NCI-H1694 treated with DMSO at 0.1 percent for 48 hours (cell line): ENCODE measurements at places on chromosomes 7 and 10.

- DNase-seq: no peak
Measured at GRCh38 chr7:31805209-31805818, 118.3 kb downstream of the PPP1R17 start.

- no peak for DNase-seq
Measured at GRCh38 chr7:12898620-12899019, 211.2 kb downstream of the ARL4A start.

- no peak for DNase-seq
Measured at GRCh38 chr7:35780070-35780469, 20.8 kb upstream of the SEPTIN7 start.

- no peak for DNase-seq
Measured at GRCh38 chr10:51103554-51104217, 29.4 kb downstream of the PRKG1 start.

DNA sequence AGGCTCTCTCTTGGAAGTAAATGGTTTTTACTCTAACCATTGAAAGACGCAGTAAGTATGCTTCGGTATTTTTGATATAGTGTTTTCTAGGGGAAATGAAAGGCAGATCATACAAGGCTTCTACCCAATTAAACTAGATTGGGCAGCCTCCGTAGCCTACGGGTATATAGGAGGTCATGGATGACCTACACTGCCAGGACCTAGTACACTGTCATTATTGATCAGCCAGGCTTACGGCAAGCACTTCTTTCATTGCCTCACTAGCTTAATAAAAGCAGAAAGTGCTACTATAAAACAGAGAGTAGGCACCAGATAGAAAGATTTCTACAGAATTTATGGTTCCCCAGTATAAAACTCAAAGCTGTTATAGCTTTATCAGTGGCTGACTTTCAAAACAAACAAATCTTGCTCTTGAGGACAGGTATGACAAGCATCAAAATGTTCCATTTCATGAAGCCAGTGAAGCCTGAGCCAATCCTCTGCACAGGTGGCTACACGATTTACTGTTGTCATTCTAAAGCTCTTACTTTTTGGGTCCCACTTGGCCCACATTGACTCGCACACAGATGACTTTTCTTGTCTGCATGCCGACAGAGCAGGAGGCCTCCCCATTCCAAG is 358.1 kb downstream of the THSD7A start:
- no peak for DNase-seq

DNA sequence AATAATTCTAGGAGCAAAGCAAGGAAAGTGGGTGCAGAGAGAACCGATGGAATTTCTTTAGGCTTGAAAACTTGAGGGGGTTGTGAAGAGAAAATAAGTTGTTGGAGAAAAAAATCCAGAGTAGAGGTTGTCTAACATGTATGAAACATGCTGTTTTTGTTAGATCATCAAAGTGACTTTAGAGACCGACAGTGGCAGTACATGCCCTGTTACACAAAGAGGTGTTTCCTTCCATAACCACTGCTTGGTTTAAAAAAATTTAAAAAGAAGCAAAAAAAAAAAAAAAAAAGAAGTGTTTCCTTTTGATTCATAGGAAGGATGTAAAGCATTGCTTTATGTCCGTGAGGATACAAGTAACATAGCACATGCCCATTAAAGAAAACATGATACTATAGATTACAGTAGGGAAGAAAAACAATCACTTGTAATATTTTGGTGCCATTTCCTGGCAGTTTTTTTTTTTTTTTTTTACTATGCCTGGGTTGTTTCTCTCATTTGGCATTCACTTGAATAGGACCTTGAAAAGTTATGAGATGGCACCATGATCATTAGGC is 6.1 kb downstream of the ENTPD1 start:
- no peak for DNase-seq

GRCh38 chr10:25725917-25726716 is 207.9 kb upstream of the MYO3A start:
- peak; percentile 21 for DNase-seq

DNA sequence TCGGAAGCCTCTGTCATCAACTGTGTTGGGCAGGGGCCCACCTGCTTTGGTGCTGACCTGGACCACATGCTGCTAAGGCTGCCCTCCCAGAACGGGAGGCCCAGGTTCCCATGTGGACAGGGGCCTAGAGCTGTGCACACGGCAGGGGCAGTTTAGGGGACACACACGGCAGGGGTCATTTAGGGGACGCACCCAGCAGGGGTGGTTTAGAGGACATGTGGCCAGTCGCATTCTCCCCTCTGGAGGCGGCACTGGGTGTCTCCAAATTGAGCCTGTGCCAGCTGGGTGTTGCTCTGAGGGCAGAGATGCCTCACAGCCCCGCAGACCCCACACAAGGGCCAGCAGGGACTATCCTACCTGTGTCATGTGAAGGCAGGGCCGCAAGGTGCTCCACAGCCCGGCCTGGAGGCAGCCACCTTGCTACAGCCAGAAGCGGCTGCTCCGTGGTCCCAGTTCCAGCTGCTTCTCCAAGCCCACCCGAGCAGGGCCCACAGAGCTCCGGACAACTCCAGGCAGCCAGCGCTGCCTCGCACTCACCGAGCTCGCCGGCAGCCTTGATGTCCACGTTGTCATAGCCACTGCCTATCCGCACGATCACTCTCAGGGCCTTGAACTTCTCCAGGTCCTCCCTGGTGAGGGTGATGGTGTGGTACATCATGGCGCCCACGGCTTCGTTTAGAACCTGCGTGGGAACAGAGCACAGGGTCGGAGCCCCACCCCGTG is 60.7 kb downstream of the ZRANB1 start:
- DNase-seq: no peak

- no peak for DNase-seq
Measured at GRCh38 chr7:30019960-30020359, 6.5 kb downstream of the FKBP14 start.

- no peak for DNase-seq
Measured at GRCh38 chr10:103893817-103894216, 24.2 kb downstream of the STN1 start.

- DNase-seq: no peak
Measured at GRCh38 chr7:6056616-6057015, 25.4 kb downstream of the ANKRD61 start.

DNA sequence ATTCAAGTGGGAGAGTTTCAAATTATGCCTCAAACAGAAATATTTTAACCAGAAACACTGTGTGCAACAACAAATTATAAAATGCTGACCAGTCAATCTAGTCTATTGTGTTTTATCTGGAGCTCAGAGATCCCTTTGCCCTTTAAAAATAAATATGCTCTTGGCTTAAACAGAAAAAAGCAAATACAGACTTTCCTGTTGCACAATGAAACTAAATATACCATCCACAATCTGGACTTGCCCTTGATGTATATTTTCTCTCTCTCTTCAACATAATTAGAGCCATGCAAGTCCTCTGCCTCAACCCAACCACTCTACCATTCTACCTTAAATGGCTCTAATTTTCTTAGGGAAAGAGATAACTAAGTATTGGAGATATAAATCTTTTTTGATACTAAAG is 34.9 kb downstream of the ASAH2 start:
- DNase-seq: no peak

DNA sequence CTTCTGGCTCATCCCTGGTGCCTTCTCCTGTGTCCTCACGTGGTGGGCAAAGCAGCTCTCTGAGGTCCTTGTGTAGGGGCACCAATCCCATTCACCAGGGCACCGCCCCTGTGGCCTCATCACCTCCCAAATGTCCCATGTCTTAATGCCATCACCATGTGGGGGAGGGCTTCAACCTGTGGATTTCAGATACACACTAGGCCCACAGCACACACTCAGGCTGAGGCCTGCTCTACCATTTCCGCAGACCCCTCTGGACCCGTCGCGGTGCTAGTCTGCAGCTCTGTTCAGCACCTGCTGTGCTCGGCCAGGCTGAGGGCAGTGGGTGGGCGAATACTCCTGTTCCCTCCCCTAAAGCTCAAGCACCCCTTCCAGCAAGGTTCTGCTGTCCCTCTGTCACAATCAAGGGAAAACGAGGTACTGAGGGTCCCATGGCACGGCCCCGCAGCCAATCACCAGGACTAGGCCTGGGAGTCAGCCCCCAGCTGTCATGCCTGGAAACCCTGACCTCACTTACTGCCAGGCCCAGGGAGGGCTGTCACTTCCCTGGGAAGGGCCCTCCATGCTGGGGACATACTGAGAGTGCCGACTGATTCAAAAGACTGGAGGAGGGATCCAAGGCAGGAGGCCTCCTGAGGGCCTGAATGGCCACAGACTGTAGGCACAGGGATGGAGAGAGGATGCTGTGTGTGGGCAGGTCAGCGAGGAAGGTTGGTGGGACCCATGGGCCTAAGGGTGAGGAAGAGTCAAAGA is 123.8 kb upstream of the RET start:
- no peak for DNase-seq

GRCh38 chr10:69895759-69896158 is 94.1 kb downstream of the COL13A1 start:
- DNase-seq: peak; percentile 31

DNA sequence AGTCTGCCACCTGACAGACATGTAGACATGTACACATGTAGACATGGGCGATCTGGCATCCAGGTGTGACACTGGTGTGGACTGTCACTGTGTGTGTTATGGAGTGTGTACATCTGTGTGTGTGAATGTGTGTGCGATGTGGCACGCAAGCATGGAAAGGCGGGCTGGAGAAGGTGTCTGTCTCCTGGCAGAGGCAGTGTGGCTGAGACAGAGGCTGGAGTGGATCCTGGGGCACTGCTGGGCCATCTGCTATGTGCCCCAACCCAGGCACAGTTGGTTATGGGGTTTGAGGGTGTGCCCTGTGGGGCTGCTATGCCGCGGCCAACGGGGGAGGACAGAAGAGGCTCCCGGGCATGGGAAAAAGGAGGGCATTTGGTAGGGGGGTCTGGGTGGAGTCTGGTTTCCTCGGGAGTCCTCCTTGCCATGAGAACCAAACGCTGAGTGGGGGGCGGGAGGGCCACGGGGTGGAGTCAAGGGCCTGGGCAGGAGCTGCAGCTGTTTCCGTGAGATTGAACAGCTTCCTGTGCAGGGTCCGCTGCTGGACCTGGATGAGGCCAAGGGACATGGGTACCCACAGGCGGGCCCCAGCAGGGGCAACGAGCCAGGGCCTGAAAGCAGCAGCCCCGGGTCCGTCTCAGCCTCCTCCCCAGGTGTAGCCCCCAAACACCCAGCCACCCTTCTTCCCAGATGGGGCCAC is 1.3 kb downstream of the ELN start:
- no peak for DNase-seq

DNA sequence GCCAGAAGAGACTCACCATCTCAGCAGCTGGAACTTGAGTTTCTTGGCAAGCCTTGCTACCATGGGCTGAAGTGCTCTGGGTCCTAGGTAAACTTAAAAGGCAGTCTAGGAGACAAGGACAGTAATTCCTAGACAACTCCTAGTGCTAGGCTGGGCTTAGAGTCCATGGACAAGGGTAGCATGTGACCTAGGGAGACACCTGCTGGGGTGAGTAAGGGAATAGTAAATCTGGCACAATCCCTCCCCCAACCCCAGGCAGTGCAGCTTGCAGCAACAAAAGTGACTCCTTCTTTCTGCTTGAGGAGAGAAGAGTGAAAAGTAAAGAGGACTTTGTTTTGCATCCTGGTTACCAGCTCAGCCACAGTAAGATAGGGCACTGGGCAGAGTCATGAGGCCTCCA is 316.5 kb upstream of the IMMP2L start:
- DNase-seq: no peak

DNA sequence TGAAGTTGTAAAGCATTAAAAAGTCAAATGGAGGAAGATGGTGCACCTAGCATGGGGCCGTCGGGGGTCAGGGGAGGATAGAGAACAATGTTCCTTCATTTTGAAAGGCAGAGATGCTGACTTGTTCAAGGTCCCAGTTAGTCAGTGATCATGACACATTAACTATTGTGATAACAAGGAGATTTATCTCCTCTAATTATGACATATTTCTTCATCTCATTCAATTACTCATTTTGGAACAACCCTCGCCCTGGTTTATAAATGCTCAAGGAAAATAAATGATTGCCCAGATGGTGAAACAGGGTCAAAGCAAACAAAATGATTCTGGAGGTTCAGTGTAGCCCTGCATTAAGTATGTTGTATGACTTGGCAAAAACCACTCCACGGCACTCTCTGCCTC is 106.2 kb downstream of the ITIH5 start:
- no peak for DNase-seq

DNA sequence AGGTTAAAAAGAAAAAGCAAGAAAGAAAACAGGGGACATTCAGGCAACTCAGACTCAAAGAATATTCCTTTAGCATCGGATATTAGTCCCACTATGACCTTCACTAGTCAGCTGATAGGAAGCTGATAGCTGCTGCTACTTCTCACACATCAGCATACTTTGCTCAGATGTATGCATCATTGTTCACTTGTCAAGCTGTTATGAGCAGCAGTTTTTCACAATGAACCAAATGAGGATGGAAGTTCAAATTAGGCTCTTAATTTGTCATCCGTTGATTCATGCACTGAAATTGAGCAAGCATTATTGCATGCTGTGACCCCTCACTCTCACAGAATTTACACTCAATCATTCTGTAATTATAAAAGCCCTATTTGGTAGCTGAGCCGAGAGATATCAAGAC is 257.7 kb downstream of the SNX13 start:
- no peak for DNase-seq

- DNase-seq: no peak
Measured at GRCh38 chr7:28542410-28542809, 130.1 kb downstream of the CREB5 start.

GRCh38 chr10:86650151-86650550 is 4.2 kb upstream of the OPN4 start:
- no peak for DNase-seq

GRCh38 chr10:114304571-114305421 is 65.7 kb downstream of the VWA2 start:
- DNase-seq: peak; percentile 0

DNA sequence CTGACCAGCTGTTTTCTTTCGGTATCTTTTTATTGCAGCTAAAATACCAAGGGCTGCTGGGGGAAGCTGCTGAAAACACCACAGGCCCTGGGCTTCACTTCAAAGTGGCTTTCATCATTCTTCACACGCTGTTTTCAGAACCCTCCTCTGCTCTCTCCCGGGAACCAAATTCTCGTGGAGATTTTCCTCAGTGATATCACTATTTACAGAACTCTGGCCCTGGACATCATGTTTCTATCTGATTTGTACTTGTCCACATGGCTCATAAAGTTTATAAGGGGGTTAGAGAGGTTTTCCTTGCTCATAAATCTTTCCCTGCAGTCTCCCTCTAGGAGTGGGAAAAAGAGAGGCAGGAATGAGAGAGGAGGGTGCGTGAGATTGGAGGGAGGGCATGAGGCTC is 177.4 kb upstream of the NPVF start:
- no peak for DNase-seq
